CD4-positive, alpha-beta memory T cell (primary cell): ENCODE measurements at places on chromosomes 12 and 14.
A peak's percentile ranks its signal among the peaks of the same experiment; 100 is the strongest.

- DNase-seq: no peak
These were observed 93.5 kb downstream of the PLEKHA5 start for GRCh38 chr12:19223018-19223417.

GRCh38 chr14:104563742-104564615 is 15.6 kb upstream of the C14orf180 start:
- DNase-seq: peak; percentile 60

DNA sequence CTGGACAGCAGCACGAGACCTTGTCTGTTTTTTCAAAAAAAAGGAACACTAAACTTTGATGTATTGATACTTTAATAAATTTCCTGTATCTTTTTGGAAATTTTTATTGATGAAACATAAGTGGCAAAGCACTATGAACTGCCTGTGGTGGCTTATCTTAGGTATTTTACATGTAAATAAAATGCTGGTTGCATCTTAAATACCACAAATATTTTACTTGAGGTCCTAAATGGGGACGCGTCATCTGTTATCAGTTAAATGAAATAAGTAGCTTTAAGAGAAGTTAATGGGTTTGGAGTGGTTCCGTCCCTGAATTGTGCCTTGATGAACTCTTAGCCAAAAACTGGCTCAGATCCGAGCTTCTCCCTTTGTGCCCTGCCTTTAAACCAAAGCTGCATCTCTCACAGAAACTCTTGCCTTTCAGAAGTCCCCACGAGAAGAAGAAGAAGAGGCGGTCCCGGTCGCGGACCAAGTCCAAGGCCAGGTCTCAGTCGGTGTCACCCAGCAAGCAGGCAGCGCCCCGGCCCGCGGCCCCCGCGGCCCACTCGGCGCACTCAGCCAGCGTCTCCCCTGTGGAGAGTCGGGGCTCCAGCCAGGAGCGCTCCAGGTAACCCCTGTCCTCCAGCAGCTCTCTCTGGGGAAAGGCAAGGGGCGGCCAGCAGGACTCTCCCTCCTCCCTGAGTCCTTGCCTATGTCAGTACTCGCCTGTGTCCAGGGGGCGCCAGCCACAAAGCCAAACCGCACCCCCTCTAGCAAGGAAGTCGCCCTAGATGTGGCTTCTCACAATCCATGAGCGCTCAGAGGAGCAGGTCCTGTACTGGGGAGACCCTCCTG is 31.2 kb upstream of the MMP17 start:
- DNase-seq: no peak

DNA sequence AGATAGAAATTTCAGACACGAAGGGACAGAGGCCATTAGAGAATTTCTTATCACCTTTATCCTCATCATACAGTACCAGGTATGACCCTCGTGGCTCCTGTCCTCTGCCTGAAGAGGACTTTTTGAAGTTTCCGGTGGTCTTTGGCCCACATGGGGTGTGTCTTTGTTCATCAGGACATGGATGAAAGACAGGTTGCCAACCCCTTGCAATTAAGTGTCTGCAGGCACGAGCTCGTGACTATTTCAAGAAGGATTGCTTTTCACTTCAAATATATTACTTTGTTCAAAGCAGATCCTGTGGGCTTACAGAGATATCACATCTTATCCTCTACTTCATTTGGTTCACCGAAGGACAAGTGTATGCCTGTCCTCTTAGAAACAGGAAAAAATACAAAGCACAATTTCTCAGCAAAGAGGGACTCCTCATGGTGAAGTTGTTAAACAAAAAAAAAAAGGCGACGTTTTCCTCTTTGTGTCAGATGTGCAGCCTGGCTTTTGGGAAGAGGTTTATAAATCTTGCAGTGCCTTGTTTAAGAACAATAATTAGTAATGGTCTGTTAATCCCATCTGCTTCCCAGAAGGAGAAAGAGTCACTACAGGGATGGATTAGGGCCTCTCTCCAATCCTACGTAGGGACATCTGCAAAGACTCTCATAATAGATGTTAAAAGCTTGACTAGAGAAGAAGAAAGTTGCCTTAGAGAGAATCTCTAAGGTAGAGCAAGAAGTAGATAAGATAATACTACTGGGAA is 13.5 kb upstream of the FAM234B start:
- no peak for DNase-seq

DNA sequence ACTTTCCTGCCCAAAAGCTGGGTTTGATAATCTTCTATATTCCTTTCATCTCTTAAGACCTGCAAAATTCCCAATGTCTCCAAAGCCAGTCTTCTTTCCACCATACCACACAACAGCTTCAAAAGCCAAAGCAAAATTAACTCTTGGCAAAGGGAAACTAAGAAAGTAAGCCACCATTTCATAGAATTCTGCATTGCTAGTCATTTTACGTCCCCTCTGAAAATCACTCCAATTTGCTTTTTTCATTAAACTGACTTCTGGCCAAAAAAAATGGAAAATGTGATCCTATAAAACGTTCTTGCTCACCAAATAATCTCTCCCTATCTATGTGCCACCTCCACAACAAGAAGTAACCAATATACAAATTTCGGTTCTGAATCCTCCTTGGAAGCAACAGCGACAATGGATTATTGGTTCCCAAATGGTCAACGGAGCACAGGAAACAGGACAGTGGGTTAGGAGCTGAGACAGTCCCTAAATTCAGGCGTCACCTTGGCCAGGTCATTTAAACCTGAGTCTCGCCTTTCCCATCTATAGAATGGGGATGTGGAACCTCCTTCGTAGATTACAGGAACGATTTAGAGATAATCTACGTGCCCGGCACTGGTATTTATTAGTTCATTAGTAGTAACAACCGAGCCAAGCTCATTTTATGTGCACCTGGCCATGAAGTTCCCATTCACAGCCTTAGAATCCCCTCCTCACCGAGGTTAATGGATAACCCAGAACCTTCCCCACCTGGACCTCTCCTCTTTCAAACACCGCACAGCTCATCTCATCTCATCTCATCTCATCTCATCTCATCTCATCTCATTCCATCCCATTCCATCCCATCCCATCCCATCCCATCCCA is 1.2 kb downstream of the NT5DC3 start:
- no peak for DNase-seq

DNA sequence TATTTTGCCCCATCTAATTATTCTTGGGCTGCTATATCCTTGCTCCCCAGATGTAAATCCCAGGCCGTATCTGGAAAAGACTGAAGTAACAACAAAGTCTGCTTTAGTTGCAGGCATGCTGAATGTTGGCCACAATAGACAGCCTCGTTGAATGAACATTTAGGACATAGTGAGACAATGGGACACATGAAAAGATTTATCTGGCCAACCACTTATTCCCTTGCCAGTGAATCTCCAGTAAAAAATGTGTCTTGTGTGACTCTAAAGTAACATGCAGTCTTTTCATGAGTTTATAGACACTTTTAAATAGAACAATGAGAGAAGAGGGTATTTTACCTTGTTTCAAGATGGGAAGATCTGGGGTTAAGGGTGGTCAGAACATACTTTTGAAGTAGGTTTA is 60.2 kb upstream of the STXBP6 start:
- DNase-seq: no peak

- DNase-seq: no peak
These were observed 61.2 kb upstream of the GRIP1 start for GRCh38 chr12:66739940-66740651.

DNA sequence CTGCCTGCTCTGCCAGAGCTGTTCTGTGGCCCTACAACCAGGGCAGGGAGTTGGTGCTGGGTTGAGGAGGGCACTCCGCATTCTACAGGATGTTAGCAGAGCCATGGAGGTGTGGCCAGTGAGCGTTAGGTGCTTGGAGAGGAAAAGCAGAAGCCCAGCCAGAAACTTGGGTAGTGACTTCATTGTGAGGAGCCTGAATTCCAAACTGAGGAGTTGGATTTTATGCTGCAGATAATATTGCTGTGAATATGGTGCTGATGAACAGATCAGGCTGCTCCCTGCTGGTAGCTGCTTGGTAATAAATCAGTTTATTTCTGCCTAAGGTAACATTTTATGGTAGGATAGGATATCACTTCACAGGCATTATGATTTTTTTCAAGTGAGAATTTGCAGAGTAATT is 7.1 kb upstream of the CCDC175 start:
- DNase-seq: no peak

DNA sequence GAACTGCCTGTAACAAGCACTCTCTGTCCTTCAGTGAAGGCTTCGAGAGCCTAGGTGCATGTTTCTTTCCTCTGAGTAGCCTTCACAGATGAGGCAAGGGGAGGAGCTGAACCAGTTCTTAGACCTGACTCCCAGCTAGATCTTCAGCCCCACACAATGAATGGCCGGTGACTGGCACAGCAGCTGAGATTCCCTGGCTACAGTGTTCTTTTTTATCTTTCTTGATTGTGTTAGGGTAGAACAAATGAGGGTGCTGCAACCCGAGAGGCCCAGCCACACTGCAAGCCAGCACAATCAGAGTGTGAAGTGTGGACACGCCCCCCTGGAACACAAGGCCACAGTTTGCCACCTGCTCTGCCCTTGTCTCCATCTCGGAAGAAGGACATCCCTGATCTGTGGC is 19.1 kb upstream of the COL2A1 start:
- no peak for DNase-seq

GRCh38 chr14:104794631-104794992 is 936 bp downstream of the AKT1 start:
- DNase-seq: peak; percentile 34

DNA sequence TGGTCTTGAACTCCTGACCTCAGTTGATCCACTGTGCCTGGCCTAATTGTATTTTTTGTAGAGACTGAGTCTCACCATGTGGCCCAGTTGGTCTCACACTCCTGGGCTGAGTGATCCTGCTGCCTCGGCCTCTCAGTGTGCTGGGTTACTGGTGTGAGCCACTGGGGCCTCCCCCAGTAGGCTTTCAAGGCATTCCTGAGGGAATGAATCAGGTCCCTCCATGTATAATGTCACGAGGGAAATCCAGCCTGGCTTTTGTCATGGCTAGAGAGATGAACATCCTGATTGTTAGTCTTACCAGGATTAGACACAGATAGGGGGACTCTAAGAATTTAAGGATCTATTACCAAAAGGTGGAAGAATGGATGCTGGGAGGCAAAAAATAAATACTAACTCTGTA is 51.9 kb downstream of the CPSF2 start:
- DNase-seq: no peak

GRCh38 chr14:30621354-30621939 is 672 bp upstream of the SCFD1 start:
- peak; percentile 6 for DNase-seq
